Astrocyte (in vitro differentiated cells and primary cell): ENCODE measurements at places on chromosomes 5 and 9. TPM values are rescaled to one million over a fixed set of nuclear protein-coding genes. Genes with fewer than 3 reads are reported as not detected.

- H3K27ac ChIP-seq = no peak overlapping the region
- H3K36me3 ChIP-seq = no peaks in the 10 kb centered on the region
- peak; percentile 77 for DNase-seq
- peaks cover 16% of the 10 kb centered on the region for H3K4me1 ChIP-seq
- H3K4me3 ChIP-seq = no peak overlapping the region
Observed at GRCh38 chr5:37889612-37890317, 49.9 kb upstream of the GDNF start.

DNA sequence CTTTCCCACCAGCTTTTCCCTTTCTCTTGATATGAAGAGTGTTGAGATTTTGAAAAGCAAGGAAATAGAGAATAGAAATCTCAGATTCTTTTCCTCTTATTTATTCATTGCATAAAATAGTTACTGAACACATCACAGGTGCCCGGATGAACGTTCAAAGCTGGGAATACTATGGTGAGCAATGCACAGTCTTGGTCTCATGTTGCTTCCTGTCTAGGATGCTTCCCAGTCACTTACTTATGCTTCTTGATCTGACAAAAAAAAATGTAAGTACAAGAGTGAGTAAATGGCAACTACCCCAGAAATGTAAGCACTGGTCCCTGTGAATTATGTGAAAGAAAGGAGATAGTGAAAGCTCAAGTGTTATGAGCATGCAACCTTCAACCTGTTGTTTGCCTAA lies 153.5 kb upstream of the S1PR3 start:
- H3K27ac ChIP-seq = no peak overlapping the region
- no peaks in the 10 kb centered on the region for H3K27me3 ChIP-seq
- peaks cover 10% of the 10 kb centered on the region for H3K4me1 ChIP-seq
- no peaks in the 10 kb centered on the region for H3K36me3 ChIP-seq

- DNase-seq = no peak
- H3K27me3 ChIP-seq = no peaks in the 10 kb centered on the region
- no peak overlapping the region for H3K27ac ChIP-seq
- no peaks in the 10 kb centered on the region for H3K36me3 ChIP-seq
- H3K4me3 ChIP-seq = no peak overlapping the region
Observed at GRCh38 chr5:25944786-25945185, 1093.6 kb downstream of the CDH9 start.

- peak overlapping the region; percentile 15 for H3K27ac ChIP-seq
- H3K27me3 ChIP-seq = no peaks in the 10 kb centered on the region
- H3K4me1 ChIP-seq = peaks cover 16% of the 10 kb centered on the region
- peak; percentile 12 for DNase-seq
- no peak overlapping the region for H3K4me3 ChIP-seq
Observed at GRCh38 chr5:134149571-134150303, 27.0 kb downstream of the SKP1 start.

DNA sequence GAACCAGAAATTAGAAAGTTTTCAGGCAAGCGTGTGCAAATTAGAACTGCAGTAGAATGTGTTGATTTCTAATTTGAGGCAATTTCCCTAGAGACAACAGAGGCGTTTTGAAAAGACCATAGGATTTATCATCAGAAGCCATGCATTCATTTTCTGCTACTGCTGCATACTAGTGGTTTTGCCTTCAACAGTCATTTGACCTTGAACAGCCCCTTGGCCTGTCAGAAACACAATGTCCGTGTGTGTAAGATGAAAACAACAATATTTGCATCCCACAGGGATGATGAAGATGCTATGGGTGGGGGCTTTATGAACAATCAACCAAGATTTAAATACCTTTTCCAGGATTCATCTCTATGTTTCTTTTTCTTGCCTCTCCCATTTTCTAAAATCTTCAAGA lies 73.7 kb downstream of the PDE4D start:
- peaks cover 5% of the 10 kb centered on the region for H3K4me1 ChIP-seq
- no peak overlapping the region for H3K27ac ChIP-seq
- H3K36me3 ChIP-seq = no peaks in the 10 kb centered on the region
- no peak overlapping the region for H3K4me3 ChIP-seq
- peak; percentile 64 for DNase-seq

SAXO1 gene
- 0.10 TPM in 1 of 2 replicates, not detected in the other for total RNA-seq

GFI1B gene
- total RNA-seq = not detected in 2 replicates

DNA sequence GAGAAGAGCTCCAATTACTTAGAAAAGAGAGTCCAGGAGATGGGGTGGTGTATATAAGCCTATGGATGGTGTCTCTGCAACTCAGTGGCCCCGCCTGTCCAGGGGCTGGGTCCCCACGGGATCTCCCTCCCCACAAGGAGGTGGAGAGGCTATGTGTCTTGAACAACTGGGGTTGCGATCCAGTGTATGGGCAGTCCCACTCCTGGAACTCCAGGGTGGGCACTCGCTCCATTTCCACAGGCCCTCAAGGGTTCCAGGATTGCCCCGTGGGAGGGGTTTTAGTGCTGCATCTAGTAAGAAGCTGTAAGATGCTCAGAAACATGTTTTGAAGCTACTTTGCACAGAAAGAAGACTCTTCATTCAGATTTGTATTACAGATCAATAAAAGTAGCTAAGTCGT lies 558 bp upstream of the SMAD5 start:
- no peaks in the 10 kb centered on the region for H3K36me3 ChIP-seq
- peaks cover 16% of the 10 kb centered on the region for H3K4me1 ChIP-seq
- peak overlapping the region; percentile 95 for H3K27ac ChIP-seq
- no peak for DNase-seq
- peak overlapping the region; percentile 88 for H3K4me3 ChIP-seq
